ENCODE measurements at places on chromosomes 1 and 21. TPM values are rescaled to one million over a fixed set of nuclear protein-coding genes. Genes with fewer than 3 reads are reported as not detected.

The PM20D1 gene
- not detected for total RNA-seq

The UBL4B gene
- not detected for total RNA-seq

The LELP1 gene
- not detected for total RNA-seq

The STIL gene
- 0.99 TPM for total RNA-seq

The FAM43B gene
- 2.2 TPM for total RNA-seq

The MAP10 gene
- 1.6 TPM for total RNA-seq

The COL9A2 gene
- 2.2 TPM for total RNA-seq

The CDCA8 gene
- total RNA-seq: 0.40 TPM

The NID1 gene
- total RNA-seq: 187 TPM

The BROX gene
- total RNA-seq: 55.6 TPM

The PSMG1 gene
- total RNA-seq: 25.7 TPM

The OR10Z1 gene
- total RNA-seq: not detected

The SIPA1L2 gene
- 40.6 TPM for total RNA-seq

The SLC22A15 gene
- total RNA-seq: 1.8 TPM

The EXO5 gene
- total RNA-seq: 4.6 TPM

The S100A7 gene
- total RNA-seq: not detected

The ADGRL4 gene
- total RNA-seq: 18.7 TPM

The SLC9C2 gene
- total RNA-seq: not detected

The LCE3D gene
- total RNA-seq: not detected

The KRTAP13-2 gene
- not detected for total RNA-seq

The SPATA45 gene
- total RNA-seq: not detected

The KRTAP13-1 gene
- total RNA-seq: not detected

The KRTAP12-2 gene
- total RNA-seq: not detected

The HSD3B2 gene
- total RNA-seq: not detected

The PTAFR gene
- 6.2 TPM for total RNA-seq

The ADAM30 gene
- total RNA-seq: not detected

The TNFRSF18 gene
- not detected for total RNA-seq

All from esophagus muscularis mucosa (tissue), 4 donors.